Mammary epithelial cell (primary cell): ENCODE measurements at places on chromosomes 6 and 20. TPM values are rescaled to one million over a fixed set of nuclear protein-coding genes. Genes with fewer than 3 reads are reported as not detected.

DNA sequence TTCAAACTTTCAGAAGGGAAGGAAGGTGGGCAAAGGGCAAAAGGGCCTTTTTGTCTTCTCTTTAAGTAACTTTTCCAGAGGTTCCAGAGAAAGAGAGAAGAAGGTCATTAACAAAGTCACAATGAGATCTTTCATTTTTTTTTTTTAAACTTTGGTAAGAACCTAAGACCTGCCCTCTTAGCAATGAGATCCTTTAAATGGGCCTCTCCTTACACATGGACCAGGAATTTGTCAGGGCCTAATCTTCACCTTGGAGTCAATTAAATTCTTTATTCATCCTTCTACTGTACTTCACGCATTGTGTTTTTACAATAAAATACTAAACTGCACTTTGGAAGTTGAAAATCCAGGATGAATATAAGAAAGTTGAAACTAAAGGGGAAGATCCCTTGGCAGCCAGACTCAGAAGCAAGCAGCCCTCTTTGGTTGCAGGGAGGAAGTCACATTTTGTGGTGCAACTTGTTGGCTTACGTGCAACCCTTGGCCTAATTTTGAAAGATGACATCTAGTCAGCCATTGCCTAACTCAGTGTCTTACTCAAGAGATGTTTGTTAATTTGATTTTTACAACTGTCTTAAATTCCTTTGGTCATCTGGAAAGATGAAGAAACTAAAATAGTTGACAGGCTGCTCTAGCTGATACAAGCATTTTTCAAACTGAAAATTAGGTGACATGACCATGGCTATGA lies 11.9 kb upstream of the TMEM170B start:
- DNase-seq, result no peak

DNA sequence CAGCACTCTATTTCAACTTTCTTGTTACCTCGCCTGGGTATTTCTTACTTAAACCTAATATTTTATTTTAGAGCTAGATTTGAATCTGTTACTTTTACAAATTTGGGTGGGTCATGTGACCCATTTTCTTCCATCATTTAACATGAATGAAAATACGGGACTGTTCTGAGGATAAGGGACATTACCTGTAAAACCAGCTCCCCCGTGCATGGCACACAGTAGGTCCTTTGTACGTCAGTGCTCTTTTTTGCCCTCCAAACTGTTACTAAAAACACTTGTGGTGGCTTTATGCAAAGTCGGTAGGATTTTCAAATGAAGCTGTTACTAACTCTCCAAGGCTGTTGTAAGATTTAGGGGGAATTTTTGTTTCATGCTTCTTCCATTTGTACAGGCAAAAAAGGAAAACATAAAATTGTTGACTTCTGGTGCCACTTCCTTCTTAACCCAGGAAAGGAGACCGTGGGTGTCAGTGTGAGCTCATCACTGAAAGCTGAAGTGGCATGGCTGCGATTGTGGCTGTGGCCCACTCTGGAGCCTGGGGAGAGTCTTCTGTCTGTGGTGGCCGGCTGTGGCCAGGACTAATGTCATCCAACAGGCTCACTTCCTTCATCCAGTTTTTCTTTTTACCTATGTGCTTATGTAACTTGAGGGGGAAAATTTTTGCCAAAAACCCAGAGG lies 40.2 kb upstream of the PXDC1 start:
- DNase-seq, result no peak

DNAH8 gene
- polyA plus RNA-seq, result not detected

SEC23B gene
- polyA plus RNA-seq, result 88.6 TPM
